Stimulated activated CD4-positive, alpha-beta T cell treated with anti-CD3 and anti-CD28 coated beads, Interleukin-12 subunit alpha, Interleukin-12 subunit beta, amount 100 ng/mL, for 48 hours (primary cell): ENCODE measurements at places on chromosomes 16 and 17.

DNA sequence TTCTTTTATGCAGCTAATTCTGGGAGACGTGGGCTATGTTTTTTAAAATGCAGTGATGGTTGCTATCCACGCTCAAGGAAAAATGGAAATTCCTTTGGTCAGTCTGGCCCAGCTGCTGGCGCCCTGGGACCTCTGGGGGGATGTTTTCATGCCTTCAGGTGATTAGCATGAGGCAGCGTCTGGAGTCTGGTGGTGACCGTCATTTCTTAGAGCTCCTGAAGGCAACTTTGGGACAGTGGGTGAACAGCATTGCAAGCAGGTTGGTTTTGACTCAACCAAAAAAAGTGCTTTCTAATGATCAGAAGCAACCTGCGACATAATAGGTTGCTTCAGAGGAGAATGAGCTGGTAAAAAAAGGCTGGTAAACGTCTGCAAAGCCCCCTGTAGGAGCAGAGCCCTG is 82.3 kb downstream of the RPA1 start:
- DNase-seq: no peak

DNA sequence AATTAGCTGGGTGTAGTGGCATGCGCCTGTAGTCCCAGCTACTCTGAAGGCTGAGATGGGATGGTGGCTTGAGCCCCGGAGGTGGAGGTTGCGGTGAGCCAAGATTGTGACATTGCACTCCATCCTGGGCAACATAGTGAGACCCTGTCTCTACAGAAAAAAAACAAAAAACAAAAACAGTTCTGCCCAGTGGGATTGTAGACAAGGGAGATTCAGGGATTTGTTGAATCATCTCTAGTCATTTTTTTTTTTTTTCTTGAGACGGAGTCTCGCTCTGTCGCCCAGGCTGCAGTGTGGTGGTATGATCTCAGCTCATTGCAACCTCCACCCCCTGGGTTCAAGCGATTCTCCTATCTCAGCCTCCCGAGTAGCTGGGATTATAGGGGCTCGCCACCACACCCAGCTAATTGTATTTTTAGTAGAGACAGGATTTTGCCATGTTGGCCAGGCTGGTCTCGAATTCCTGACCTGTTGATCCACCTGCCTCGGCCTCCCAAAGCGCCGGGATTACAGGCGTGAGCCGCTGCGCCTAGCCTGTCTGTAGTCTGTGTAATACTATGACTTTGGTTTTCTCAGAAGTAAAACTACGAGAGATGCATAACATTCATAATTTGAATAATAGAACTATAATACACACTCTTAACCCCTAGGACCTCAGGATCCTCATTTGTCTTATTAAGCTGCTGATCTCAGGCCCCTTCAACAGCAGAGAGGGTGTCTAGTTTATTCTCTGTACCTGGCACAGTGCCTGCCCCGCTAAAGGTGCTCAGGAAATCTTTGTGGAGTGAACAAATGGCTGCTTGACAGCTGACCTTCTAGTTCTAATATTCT is 1.4 kb downstream of the TEN1 start:
- no peak for DNase-seq

- no peak for DNase-seq
Observed at GRCh38 chr16:75247249-75247648, 4.2 kb downstream of the BCAR1 start.

DNA sequence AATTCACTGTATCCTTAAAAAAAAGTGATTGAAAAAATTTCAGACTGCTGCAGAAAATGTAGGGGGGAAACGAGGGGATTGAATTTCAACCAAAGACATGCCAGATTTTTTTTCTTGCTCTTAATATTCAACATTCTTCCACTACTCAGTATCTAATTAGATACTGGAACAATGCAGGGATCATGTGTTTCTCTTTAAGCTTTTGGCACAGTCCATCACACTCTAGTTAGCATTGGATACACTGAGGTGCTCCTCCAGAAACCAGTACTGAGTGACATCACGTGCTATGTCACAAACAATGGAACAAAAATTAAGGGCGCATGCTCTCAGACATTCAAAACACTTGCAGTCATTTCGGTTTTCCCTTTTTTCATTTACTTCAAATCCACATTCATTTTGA is 298.6 kb upstream of the PSMD7 start:
- DNase-seq: no peak

- DNase-seq: no peak
Observed at GRCh38 chr17:6569370-6570285, 13.3 kb upstream of the PITPNM3 start.

GRCh38 chr16:30901201-30902028 is 5.0 kb downstream of the CTF1 start:
- DNase-seq: no peak
